ENCODE measurements at places on chromosomes 6 and 20.

DNA sequence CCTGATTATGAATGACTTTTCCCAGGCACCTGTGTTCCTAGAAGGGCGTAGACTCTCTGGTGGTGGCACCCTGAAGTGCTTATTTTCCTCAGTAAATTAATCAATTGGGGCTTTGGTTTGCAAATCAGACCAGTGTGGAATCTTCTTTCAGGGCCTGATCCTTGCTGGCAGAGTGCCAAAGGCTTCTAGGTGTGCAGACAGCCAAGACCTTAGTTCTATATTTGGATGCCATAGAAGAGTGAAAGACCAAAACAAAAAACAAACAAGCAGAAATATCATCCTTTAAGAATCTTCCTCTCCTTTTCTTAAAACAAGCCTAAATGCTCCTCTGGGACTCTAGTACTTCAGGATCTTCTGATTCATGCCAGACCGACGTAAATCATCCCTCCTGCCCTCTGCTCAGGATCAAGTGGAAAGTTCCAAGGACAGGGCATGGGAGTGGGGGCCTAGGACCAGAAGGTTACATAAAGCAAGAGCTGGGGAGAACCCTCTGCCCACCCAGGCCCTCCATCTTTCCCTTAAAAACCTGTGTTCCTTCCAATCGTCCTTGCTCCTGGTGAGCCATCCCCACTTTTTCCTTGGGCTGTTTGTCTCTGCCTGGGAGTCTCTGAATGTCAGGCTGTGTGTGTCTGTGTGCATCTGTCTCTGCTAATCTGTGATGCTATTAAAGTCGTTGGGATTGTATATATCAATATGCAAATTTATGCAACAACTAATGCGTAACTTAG lies 70.5 kb upstream of the MYLIP start:
- no peak for DNase-seq

- DNase-seq, result no peak
These were observed 101.4 kb upstream of the SCGN start for GRCh38 chr6:25550631-25551030.

- no peak for DNase-seq
These were observed 83.1 kb downstream of the FKBP5 start for GRCh38 chr6:35605600-35605999.

- peak; percentile 52 for DNase-seq
These were observed 101.0 kb upstream of the HDGFL1 start for GRCh38 chr6:22468256-22468965.

DNA sequence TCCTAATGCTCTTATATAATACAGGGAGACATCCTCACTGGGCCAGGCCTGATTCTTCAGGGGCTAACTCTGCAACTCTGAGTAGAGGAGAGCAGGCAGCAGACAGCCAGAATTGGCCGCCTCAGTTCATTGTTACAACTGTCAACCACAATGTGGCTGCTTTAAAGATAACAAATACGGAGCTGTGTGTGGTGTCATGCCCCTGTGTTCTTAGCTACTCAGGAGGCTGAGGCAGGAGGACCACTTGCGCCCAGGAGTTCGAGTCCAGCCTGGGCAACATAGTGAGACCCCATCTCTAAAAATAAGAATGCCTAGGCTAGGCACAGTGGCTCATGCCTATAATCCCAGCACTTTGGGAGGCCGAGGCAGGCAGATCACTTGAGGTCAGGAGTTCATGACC lies 34.3 kb downstream of the CEP250 start:
- DNase-seq, result no peak

GRCh38 chr6:100662264-100662663 lies 197.5 kb upstream of the SIM1 start:
- DNase-seq, result peak; percentile 5

DNA sequence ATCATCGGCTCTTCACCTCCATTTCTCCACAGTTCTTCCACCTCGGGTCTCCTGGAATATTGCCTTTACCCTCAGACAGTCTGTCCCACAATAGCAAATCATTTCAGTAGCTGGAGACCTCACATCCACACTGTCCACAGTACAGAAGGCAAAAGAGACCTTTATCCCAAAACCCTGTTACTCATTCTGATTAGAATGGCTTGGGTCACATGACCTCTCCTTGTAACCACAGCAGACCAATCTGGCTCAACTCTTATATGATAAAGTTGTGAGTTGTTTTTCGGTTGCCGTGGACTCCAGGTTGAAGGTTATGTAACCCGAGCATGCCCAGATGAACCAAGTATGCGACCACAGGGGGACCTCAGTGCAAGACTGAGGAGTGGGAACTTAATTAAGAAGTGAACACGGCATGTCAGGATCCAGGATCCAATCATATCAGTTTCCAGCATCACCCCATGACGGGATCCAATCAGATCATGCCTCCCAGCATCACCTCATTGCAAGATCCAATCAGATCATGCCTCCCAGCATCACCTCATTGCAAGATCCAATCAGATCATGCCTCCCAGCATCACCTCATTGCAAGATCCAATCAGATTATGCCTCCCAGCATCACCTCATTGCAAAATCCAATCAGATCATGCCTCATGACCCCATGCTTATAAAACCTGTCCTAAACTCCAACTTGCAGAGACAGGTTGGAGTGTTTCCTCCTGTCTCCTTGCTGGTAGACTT lies 68.7 kb downstream of the LY86 start:
- no peak for DNase-seq

DNA sequence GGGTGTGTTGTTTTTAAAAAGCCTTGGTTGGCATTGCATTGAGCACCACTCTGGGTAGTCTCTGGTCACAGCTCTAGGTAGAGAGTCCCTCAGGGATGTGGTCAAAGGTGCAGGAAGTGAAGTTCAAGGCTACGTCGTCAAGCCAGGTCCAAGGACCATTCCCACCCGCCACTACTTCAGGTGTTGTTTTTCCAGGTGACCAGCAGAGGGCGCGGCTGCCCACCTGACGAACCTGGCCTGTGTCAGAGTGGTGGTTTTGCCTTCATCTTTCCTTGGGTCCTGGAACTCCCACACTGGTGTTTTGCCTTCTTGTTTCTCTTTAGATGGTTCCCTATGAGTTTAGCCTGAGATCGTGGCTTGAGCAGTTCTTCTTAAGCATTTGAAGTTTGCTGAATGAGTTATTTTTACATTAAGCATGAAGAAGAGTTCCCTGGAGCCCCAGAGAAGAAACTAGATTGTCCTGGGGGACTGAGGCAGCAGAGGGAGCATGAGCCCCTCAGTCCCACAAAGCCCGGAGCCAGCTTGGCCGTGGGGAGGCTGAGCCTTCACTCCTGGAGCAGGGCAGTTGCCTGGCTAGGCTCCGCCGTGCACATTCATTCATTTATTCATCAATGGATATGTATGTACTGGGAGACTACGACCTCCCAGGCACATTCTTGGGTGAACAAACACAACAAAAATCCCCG lies 5.6 kb upstream of the PHACTR3 start:
- peak; percentile 33 for DNase-seq

GRCh38 chr6:157657754-157658153 lies 165.3 kb upstream of the SNX9 start:
- DNase-seq, result no peak

DNA sequence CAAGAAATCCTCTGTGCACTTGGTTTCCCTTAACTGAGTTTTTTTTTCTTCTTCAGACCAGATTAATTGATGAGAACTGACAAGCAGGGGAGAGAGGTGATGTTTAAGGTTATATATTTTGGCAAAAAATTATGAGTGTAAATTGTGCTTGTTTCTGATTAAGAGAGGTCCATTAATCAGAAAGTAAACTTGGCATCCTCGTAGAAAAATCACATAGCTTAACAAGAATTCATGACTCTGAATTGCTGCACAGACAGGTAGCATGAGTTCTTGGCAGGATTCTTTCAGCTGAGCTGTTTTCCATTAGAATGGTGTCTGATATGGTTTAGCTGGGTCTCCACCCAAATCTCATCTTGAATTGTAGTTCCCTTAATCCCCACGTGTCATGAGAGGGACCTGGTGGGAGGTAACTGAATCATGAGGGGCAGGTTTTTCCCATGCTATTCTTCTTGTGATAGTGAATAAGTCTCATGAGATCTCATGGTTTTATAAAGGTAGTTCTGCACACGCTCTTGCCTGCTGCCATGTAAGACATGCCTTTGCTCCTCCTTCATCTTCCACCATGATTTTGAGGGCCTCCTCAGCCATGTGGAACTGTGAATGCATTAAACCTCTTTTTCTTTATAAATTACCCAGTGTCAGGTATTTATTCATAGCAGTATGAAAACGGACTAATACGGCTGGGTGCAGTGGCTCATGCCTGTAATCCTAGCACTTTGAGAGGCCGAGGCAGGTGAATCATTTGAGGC lies 34.2 kb upstream of the DDR1 start:
- DNase-seq, result peak; percentile 37

- no peak for DNase-seq
These were observed 4.4 kb downstream of the SMLR1 start for GRCh38 chr6:130831607-130832006.

- peak; percentile 8 for DNase-seq
These were observed 4.5 kb downstream of the CCDC170 start for GRCh38 chr6:151498327-151498726.

DNA sequence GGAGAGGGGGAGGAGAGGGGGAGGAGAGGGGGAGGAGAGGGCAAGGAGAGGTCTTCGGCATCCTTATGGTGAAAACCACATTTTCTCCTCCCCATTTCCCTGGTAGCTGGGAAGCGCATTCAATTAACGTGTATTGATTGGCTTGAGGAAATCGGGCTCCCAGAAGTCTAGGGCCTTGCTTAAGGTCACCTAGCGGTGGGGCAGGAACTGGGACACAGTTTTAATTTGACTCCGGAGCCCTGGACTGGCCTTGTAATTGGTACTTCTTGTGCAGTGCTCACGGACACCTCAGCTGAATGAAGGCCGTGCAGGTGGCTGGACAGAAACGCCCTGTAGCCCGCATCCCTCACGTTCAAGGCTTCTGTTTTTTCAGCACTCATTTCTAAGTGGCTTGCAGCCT lies 42.8 kb downstream of the CTCFL start:
- DNase-seq, result no peak

- no peak for DNase-seq
These were observed 2.8 kb upstream of the COX7A2 start for GRCh38 chr6:75246386-75246785.

DNA sequence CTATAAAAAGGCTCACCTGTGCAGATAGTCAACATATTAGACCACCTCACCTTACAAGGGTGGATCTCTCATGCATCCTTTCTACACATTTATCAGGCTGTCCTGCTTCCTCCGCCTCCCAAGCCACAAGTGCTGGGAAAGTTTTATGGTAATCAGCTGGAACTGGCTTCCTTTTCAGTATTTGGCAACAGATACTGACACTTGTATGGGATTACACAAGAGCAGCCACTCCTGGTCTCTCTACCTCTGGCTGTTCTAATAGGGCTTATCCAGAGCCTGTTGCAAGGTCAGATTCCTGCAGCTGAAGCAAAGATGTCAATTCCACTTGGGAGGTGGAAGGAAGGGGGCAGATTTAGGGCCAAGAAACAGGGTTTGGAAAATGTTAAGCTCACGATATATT lies 503 bp upstream of the GPLD1 start:
- no peak for DNase-seq

DNA sequence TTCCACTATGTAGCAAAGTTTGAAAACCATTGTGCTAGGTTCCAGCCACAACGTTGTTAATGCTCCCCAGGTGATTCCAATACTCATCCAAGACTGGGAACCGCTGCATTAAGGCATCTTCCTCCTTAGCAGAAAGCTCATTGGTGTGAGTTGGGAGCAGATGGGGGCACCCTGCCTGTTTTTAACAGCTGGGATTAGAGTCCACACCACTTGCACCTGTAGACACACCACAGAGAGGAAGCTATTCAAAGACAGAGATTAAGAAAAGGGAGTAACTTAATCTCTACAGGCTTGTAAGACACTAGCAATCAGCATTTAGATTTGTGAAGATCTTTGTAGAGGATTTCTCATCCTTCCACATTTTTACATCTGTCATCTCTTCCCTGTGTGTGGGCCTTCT lies 333.9 kb upstream of the SOX4 start:
- DNase-seq, result no peak

GRCh38 chr6:36927691-36928546 lies 26.6 kb upstream of the PI16 start:
- peak; percentile 55 for DNase-seq

DNA sequence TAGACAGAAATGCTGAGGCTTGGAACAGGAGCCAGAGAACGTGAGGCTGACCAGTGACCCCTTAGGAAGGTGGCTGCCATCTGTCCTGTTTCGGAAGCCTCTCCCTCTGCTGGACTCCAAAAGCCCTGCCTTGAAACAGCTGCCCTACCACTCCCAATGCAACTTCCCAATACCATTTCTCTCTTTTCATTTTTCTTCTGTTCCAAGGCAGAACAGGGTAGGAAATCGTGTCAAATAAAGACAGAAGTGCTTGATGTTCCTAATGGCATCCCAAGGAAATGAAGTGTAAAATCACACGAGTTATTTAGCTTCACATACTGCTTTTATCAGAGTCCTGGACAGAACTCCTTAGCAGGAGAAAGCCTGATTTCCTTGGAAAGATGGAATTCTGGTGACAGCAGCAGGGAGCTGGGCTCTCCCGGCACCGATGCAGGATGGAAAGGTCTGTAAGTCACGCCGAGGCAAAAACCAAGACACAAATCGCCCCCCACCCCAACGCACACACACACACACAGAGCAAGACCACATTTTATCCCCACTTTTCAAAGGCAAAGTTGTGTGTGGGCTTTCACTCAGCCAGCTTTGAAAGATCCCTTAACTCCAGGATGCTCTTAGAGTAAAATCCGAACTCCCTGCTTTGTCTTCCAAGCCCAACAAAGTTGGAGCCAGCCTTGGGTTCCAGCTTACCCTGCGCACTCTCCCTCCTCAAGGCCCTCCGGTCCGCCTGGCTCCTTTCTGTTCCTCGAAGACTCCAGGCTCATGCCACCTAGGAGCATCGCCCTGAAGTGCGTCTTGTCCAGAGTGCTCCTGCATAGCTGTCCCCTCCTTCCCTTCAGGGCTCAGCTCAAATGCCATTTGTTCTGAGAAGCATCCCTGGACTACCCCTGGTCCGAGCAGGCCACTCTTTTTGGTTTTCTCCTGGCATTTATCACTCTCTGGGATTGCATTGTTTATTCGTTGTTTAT lies 11.6 kb upstream of the STX16 start:
- DNase-seq, result no peak

- DNase-seq, result peak; percentile 49
These were observed 205.7 kb downstream of the DOK5 start for GRCh38 chr20:54680872-54681619.
